ENCODE measurements at places on chromosomes 3 and 15.

- no peak for DNase-seq
These were observed 1166.9 kb downstream of the ZPLD1 start for GRCh38 chr3:103601666-103602065.

DNA sequence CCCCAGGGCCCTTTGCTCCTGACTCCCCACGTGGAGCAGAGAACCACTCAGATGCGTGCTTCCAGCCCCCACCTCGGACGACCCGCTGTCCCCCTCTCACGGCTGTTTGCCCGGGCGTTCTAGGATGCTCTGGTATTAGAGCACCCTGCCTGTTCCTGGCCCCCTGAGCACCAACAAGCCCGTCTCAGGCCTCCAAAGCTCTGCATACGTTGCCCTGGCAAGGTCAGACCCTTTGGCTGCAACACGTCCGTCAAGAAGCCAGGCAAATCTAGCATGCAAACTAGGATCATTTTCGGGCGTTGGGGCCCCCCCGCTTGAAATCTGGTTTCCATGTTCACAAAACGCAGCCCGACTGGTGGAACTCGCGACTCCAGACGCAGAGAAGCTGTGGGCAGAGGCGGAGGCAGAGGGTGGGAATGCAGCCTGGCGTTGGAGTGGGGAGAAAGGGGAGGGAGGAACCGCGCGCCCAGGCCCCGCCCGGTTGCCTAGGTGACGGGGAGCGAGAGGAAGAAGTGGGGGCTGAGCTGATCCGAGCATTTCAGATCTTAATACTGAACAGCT lies 86.2 kb upstream of the PIAS1 start:
- peak; percentile 35 for DNase-seq

DNA sequence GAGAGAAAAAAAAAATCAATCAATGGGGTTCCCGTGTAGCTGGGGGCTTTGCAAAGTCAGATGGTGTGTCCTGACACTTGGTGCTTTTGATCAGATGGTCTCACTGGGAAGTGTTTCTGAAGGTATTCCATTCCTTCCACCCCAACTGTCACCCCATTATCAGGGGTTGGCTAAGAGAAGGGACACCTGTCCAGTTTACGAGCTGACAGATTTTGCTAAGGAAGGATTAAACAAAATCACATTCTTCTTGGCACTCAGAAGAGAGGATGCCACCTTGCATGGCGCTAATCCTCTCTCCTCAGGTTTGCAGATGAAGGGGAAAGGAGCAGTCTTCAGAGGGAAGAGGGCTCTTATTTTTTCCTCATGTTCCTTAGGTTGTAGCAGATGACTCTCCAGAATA lies 103.7 kb upstream of the ETV5 start:
- DNase-seq = no peak

GRCh38 chr3:42216302-42216701 lies 49.7 kb downstream of the CCK start:
- DNase-seq = no peak

- DNase-seq = no peak
These were observed 295.1 kb downstream of the EPHB1 start for GRCh38 chr3:135090020-135090717.

DNA sequence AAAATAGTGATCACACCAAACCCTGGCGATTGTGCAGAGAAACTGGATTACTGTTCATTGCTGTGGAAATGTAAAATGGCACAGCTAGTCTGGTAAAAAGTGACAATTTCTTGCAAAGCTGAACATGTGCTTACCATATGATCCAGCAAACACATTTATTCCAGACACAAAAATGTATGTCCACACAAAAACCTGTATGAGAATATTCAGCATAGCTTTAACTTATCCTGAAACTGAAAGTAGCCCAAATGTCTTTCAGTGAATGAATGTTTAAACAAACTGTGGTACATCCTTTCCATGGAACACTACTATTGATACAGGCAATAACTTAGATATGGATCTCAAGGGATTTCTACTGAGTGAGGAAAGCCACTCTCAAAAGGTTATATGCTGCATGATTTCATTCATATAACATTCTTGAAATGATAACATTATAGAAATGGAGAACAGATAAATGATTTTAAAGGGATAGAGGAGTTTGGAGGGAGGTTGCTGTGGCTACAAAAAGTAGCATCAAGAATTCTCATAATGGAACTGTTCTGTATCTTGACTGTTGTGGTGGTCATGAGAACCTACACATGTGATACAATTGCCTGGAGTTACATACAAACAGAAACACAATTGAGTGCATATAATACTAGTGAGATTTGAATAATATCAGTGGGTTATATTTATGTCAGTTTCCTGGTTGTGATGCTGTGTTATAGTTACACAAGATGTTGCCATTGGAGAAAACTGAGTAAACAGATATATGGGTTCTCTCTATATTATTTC lies 70.7 kb upstream of the DPH6 start:
- peak; percentile 38 for DNase-seq

DNA sequence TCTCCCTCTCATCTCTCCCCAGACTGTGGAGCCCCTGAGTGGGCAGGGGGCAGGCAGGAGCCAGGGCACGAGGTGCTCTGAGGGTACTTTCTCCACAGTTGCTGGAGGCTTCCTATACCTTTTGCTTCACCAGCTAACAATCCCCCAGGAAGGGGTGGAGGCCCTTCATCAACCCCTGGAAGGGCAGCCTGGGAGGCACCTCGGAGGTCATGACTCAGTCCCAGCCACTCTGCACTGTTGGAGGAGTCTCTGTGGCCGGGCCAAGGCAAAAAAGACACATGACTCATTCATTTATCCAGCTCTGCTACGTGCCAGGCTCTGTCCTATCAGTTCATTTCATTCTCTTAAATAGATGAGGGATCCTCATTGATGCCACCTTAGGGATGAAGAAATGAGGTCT lies 15.6 kb upstream of the KY start:
- DNase-seq = peak; percentile 56

GRCh38 chr3:187624588-187624987 lies 45.6 kb downstream of the SST start:
- peak; percentile 55 for DNase-seq

DNA sequence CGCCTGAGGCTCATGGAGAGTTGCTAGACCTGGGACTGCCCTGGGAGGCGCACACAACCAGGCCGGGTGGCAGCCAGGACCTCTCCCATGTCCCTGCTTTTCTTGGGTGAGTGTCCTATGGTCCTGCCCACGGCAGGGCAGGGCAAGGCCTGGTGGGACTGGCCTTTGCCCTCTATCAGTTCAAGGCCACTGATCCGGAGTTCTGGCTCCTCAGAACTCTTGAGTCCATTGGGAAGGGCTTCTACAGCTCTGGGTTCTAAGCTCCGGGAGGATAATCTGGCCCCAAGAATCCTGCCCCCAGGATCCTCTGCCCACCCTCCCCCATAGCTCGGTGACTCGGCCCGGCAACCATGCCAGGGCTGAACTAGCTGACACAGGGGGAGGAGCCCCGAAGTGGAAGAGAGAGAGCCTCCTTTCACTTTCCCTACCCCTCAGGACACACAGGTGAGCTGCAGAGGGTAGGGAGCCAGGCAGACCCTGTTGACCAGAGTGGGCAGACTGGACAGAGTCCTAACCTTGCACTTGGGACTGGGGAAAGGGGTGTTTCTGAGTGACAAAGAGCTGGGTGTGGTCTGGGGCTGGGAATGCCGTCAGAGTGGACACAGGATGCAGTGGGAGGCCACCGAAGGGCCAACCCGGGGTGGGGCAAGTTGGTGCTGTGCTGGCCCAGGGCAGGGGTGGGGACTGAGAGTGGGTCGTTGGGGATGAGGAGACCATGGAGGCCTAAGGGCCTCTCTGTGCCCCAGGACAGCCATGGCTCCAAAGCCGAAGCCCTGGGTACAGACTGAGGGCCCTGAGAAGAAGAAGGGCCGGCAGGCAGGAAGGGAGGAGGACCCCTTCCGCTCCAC lies 664 bp downstream of the PARP3 start:
- peak; percentile 69 for DNase-seq

- no peak for DNase-seq
These were observed 10.7 kb downstream of the GCNT3 start for GRCh38 chr15:59622289-59622688.

- peak; percentile 85 for DNase-seq
These were observed 30.2 kb downstream of the TTBK2 start for GRCh38 chr15:42890161-42890913.

- peak; percentile 33 for DNase-seq
These were observed 267.1 kb downstream of the LRTM1 start for GRCh38 chr3:54660714-54661132.

- no peak for DNase-seq
These were observed 185.8 kb upstream of the UBE2E1 start for GRCh38 chr3:23619705-23620637.

- DNase-seq = no peak
These were observed 38.2 kb downstream of the DNAH12 start for GRCh38 chr3:57505901-57506300.

- no peak for DNase-seq
These were observed 11.3 kb downstream of the SLCO2A1 start for GRCh38 chr3:134018406-134018805.

DNA sequence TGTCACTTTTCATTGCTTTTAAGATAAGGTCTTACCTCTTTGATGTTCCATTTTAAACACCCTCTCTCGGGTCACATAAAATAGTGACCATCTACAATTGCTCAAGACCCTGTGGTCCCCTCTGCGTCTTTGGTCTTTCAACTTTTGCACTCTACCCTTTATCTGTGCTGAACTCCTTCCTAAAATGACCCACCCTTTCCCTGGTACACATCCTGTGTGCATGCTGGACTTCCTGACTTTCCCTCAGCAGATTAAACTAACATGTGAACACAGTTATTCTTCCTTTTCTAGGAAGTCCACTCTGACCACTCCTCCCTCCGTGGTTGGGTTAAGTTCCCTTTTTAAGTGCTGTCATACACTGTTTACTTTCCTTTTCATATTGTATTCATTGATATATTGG lies 414.2 kb downstream of the GABRB3 start:
- no peak for DNase-seq

DNA sequence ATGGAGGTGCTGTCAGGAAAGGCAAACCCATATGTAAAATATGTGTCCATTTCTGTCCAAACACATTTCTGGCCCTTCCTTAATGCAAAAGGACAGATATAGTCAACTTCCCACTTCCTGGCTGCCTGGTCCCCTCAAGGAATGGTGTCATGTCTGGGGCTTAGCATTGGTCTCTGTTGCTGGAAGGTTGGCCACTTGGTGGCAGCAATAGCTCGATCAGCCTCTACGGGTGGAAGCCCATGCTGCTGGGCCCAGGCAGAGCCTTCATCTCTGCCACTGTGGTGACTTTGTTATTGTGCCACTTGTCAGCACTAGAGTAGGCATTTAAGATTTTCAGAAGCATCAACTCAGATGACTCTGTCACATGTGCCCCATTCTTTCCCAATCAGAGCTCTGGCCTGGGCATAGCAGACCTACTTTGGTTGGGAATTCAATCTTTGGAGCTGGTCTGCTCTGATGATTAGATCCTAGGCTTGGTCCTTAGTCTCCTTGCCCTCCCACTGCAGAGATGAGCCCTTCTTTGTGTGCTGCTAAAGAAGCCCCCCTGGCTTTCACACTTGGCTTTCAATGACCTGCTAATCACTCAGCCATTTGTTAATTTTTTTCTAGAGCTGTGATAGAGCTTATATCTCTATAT lies 51.0 kb upstream of the SPSB4 start:
- DNase-seq = peak; percentile 48

DNA sequence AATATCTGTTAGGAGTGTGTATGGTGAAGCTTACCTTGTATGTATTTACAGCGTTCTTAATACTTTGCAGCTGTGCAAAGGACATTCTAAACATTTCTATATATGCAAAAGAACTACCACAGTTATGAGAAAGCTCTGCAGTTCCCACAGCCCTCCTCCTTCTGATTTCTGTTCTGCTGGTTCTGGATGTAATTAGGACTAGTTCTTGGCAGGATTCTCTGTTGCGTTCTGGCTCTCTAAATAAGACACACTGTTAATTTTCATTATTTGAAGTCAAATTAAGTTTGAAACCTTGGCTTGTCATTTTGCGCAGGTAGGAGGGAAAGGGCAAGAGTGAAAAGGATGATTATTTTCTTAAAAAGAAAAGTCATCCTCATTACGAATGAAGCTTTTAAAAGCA lies 76.4 kb downstream of the FNDC3B start:
- DNase-seq = peak; percentile 38

GRCh38 chr15:52466134-52466701 lies 62.5 kb downstream of the MYO5A start:
- DNase-seq = no peak

GRCh38 chr15:33304924-33305323 lies 5.8 kb upstream of the RYR3 start:
- DNase-seq = no peak

- DNase-seq = no peak
These were observed 23.5 kb downstream of the RUVBL1 start for GRCh38 chr3:128100161-128100560.

DNA sequence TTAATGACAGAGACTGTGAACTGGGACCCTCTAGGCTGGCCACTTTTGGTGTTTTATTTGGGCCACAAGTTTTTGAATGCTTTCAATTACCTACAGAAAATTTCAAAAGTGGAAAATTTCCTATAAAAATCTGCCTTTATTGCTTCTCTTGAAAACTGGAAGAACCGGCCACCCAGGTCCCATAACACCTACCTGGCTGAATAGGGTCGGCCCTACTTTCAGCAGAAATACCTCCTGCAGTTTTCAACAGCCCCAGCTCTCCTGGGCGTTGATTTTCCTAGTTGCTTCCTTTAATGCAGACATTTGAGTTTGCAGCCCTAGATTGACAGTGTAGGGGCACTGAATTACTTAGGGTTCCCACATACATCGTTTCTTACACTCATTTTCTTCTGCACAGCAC lies 719 bp upstream of the SRPRB start:
- no peak for DNase-seq

DNA sequence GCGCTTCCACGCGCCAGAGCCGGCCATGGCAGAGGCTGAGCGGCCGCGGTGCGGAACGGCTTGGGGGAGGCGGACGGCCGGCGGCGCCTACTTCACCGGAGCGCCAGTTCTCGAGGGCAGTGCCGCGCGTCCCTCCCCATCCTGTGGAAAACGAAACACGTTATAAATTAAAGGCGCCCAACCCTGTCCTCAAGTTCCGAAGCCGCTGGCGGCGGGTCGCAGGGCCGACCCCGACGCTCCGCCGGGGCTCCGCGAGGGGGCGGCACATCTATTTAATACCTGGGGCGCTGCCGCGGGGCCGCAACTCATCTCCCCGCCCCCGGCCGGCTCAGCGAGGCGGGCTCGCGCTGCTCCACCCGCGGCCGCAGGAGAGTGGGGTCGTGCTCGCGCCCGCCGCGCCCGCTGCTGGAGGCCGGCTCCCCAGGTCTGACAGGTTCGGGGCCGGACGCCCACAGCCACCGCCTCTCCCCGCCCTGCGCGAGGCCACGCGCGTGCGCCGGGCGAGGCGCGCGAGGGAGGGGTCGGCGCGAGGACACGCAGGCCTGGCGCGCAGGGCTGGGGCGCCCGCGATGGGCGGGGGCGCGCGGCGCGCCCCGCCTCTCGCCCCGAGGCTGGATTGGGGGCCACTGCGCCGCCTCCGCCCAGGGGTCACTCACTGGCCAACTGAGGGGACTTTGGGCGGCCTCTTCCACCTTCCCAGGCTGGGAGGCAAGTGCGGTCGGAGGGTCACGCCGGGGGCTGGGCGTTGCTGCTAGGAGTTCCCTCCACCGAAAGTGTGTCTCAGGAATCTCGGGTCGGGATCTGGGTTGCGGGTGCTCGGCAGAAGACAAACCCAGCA lies at the start of gene SLC30A4:
Gene SLC30A4 (minus strand): TSS at position 428 of the 838 bp plus-strand sequence. CDS start 401 bp downstream, at position 27.
- peak; percentile 47 for DNase-seq
